ENCODE measurements at places on chromosomes 2 and 18. TPM values are rescaled to one million over a fixed set of nuclear protein-coding genes. Genes with fewer than 3 reads are reported as not detected.

GRCh38 chr2:239444626-239445577, 44.1 kb upstream of the HDAC4 start:
- DNase-seq, result no peak

DNA sequence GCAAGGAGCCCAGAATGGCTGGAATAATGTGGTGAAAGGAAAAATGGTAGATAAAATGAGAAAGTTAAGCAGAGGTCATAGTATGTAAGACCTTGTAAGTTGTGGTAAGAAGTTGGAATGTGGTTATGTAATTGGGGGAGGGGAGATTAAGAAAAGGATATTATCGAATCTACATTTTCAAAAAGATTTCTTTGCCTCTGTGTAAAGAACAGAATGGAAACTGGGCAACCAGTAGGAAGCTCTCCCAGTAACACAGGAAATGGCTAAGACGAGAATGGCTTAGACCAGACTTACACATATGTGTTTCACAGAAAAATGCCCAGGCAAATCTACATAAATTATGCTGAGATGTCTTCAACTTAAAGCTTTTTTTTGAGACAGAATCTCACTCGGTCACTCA, 13.2 kb downstream of the MEMO1 start:
- no peak for DNase-seq

DNA sequence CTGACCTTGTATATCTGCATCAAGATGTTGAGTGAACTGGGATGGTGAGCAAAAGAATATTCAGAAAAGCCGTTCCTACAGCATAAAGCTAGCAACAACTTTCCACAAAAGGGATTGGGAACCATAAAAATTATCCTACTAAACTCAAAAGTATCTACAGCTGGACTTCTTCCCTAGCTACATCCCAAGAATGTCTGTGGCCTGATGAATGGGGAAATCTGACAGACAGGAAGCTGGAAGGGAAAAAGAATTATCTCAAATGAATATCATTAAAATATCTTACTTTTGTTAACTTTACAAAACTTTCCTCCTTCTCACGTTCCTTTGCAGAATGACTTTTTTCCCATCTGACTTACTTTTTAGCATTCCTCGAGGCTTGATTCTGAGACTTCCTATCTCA, 150.9 kb downstream of the PDE11A start:
- DNase-seq, result no peak

DNA sequence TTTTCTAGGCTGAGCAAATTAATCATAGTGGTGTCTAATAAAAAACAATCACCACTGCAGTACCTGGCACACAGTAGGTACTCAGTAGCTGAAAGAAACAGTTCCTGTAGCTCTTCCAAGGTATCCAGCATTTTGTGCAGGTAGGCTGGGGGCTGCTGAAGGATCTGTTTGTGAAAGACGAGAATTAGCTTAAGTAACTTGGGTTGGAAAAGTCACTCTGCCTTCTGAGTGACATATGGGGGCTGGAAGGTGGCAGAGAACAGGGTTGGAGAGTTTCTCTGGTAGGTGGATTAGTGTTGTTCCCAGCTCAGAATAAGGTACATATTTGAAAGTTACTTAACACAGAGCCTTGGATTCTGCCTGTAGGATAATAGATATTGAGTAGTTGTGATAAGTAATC, 72.8 kb downstream of the FMNL2 start:
- DNase-seq, result no peak

GRCh38 chr2:148907085-148907785, 32.2 kb downstream of the KIF5C start:
- no peak for DNase-seq

GRCh38 chr2:206408323-206409320, 34.7 kb upstream of the ADAM23 start:
- no peak for DNase-seq

DNA sequence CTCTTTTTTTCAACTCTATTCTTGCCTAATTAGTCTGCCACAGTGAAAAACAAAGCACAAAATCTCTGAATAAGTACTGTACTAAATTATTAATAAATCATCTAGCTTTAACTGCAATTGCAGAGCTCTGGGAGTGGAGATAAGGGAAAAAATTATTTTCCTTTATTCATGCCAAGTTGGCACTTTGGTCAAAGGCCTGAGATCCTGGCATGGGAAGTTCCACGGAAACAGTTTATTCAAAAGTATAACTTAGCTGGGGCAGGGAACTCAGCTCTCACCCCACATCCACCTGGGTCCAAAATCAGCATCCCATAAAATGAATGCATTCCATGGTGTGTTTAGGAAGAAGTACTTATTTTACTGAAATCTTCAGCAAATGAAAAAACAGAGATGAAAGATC, 185.2 kb upstream of the APCDD1 start:
- DNase-seq, result no peak

DNA sequence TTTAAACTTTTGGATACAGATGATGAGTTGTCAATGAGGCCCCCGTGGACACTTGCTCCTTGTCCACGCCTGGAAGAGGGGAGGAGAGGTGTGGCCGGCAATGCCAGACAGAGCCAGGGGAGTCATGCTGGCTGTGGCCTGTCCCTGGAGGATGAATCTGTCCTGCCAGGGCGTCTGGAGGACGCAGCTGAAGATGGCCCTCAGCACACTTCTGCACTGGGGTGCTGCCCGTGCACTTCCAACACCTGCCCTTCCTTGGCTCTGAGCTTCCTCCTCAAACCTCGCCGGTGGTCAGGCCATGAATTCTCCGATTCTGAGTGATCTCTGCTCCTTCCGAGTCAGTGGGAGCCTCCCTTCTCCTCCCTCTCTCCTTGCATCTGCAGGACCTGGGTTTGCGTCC, 56.4 kb downstream of the KCNF1 start:
- no peak for DNase-seq

GRCh38 chr2:46010223-46010924, 286.8 kb upstream of the EPAS1 start:
- DNase-seq, result no peak

DNA sequence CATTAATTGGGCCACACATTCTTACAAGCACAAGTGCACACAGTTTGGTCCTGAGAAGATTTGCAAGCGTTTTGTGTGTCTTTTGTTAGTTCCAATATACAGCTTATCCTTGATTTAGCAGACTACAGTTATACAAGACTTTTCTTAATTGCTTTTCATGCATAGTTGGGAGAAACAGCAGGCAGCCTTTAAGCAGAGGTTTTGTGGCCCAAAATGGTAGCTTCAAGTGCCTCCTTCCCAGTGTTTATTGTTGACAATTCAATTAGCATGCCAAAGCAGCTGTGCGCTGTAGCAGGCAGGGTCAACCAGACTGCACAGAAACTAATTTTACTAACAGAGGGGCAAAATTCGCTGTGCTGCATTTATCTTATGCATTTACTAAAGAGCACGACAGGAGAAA, 47.5 kb downstream of the FRZB start:
- DNase-seq, result no peak

DNA sequence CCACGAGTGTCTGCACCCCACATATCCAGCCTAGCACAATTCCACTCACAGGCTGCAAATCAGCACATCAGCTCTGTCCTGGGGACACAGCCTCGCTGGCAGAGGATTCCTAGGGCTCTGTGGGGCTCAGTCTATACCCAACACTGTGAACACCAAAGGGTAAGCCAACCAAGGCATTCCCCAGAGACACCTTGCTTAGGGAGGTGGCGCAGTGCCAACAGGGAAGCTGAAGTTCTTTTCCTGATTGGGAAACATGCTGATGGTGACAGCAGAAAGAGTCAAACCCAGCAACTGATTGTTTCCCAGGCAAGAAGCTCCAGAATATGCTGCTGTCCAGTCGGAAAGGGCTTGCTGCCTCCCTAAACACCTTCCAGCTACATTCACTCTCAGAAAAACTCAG, 55.8 kb downstream of the TTC32 start:
- no peak for DNase-seq

GRCh38 chr2:197958592-197959150, 154.3 kb downstream of the PLCL1 start:
- no peak for DNase-seq

DNA sequence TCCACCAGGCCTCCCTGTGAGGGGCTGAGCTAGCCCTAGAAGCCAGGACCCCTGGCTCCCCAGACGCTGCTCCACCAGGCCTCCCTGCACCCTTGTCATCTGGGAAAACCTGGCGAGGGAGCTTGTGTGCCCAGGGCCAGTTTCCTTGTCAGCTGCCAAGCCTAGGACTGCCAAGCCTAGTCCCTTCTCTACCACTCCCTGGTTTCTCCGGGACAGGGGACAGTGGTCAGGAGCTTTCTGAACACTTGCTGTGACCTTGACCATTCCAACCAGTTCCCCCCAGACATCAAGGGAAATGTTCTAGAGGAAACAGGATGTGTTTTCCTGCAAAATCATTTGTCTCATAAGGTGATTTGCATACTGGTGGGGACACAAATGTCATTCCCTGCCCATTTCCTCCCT, 41.3 kb upstream of the MRPL33 start:
- no peak for DNase-seq

- no peak for DNase-seq
These were observed 61.9 kb upstream of the CREB1 start for GRCh38 chr2:207467716-207468347.

DNA sequence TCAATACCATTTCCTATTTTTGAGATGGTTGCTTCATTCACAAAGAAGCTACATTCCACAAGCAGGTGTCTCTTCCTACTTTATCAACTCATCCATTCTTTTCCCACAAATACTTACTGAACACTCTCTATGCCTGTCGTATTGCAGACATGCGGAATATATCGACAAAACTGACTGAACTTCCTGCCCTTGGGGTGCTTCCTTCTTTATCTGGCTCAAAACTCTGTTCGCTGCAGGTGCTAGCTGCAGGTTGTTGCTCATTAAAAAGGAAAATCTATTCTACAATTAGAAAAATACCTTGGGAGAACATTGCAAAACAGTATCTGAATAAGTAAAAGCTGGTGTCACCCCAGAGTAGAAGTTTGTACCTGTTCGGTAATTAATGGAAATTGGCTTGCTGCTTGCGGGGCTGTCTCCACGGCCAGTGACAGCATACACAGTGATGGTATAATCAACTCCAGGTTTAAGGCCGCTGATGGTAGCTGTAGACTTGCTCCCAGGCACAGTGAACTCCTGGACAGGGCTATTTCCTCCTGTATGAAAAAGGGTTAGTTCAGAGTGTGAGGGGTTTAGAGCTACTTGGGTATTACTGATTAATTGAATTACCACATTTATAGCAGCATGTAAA, 52.1 kb downstream of the FN1 start:
- DNase-seq, result no peak

DNA sequence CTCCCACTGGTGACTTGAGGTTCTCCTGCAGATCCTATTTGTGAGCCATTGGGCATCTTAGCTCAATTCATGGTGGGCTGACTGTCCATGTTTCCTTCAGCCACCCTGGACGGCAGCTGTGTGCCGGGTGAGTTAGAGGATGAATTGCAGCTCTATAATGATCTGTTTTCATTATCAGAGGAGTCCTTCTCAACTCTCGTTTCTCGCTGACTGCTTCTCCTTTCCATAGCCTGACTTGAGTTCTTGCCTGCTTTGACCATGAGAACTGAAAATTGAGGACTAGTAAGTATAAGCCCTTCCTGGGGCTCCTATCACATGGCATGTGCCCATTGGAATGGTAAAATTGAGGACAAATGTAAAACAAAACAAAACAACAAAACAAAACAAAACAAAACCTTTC, 121.8 kb downstream of the CDC42EP3 start:
- no peak for DNase-seq

- no peak for DNase-seq
These were observed 294.1 kb downstream of the XIRP2 start for GRCh38 chr2:167182403-167182802.

DNA sequence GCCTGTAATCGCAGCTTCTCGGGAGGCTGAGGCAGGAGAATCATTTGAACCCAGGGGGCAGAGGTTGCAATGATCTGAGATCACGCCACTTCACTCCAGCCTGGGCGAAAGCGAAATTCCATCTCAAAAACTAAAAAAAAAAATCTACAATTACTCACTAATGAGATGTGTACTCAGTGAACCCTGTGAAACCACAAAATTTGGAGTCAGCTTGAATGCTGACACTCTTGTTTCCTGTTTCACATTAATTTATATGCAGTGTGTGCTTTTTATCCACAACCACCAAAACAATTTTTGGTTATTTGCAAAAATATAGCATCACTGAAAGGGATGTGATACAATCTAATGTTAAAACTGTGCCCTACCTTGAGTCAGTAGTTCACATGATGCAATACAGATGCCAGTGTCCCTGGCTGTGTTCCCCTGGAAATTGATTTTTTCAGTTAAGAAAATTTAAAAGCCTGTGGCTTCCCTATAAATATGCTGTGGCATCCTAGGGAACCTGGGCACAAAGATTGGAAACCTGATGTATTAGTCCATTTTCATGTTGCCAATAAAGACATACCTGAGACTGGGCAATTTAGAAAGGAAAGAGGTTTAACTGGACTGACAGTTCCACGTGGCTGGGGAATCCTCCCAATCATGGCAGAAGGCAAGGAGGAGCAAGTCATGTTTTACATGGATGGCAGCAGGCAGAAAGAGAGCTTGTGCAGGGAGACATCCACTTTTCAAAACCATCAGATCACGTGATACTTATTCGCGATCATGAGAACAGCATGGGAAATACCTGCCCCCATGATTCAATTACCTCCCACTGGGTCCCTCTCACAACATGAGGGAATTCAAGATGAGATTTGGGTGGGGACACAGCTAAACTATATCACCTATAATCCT, 337.5 kb upstream of the NT5C1B start:
- no peak for DNase-seq

GRCh38 chr18:47830772-47831171, 99.7 kb downstream of the SMAD2 start:
- no peak for DNase-seq

DNA sequence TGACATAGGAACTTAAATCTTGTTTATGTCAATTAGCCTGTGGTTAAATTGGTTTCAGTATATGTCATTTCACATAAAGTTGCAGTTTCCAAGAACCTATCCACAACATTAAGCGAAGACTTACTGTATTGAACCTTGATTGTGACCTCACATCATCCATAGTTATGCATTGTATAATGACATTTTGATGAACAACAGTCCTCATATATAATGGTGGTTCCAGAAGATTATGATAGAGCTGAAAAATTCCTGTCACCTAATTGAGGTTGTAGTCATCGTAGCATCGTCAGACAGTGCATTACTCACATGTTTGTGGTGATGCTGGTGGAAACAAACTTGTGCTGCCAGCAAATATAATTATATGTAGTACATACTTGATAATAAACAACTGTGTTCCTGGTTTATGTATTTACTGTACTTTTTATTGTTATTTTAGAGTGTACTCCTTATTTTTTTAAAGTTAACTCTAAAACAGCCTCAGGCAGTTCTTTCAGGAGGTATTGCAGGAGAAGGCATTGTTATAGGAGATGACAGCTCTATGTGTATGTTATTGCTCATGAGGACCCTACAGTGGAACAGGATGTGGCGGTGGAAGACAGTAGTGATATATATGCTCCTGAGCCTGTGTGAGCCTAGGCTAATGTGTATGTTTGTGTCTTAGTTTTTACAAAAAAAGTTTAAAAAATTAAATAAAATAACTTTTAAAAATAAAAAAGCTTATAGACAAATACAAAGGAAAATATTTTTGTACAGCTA, 56.6 kb downstream of the UBE2E3 start:
- DNase-seq, result no peak

- no peak for DNase-seq
These were observed 111.6 kb downstream of the SMAD7 start for GRCh38 chr18:48838921-48839818.

GRCh38 chr2:50627505-50627904, 404.4 kb downstream of the NRXN1 start:
- no peak for DNase-seq

C2orf72 gene
- not detected for total RNA-seq

BCL2 gene
- total RNA-seq, result 40.1 TPM

SLC16A14 gene
- total RNA-seq, result 0.89 TPM

PRSS56 gene
- not detected for total RNA-seq

FSHR gene
- not detected for total RNA-seq

HOXD1 gene
- not detected for total RNA-seq

DES gene
- total RNA-seq, result not detected

FAM98A gene
- 20.1 TPM for total RNA-seq

SAG gene
- 0.03 TPM for total RNA-seq

B3GNT7 gene
- 0.89 TPM for total RNA-seq

Data from CD4-positive, alpha-beta T cell (primary cell).